ENCODE measurements at places on chromosomes 2 and 18.

DNA sequence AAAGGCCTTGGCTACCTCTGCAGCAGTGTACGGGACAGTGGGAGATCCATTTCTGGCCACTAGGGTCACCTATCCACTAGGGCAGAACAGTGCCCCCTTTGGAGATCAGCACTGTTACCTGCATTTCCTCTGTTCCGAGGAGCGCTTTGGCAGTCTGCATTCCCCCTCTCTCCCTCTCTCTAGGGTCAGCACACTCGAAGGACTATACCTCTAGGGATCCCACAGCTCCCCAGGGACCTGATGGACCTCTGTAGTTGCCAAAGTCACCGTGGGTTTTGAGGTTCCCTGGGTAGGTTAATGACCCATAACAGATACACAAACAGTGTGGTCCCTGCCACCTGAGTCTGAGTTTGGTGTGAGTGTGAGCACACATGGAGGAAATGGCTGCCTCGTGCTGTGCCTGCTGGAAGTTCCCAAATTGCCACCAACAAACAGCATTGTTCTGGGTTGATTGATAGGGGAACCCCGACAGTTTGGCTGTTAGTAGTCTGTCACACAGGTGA is 99.8 kb upstream of the VWC2L start:
- DNase-seq = peak; percentile 9

DNA sequence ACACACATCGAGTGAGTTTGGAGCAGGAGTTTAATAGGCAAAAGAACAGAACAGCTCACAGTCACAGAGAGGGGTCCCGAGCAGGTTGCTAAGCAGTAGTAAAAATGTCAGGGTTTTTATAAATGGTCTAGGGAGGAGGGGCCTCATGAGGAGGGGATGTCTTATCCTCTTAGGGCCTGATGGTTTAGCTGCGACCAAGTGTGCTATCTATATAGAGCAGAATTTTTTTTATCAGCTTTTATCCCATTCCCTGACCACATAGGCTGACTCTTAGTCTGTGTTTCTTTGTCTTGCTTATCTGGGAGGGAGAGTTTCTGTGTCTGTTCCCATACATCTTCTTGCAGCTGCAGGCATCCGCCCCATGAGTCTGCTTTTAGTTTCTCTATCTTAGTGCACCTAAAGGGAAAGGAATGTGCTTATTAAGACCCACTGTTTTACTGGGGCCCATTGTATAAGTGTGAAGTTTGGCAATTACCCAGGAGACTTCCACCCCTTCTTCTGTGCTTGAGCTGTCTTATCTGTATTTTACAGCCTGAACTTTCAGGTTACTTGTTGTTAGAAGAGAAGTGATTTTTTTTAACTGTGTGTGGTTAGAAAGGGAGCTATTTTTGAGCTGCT is 30.4 kb upstream of the GMCL1 start:
- peak; percentile 81 for DNase-seq

DNA sequence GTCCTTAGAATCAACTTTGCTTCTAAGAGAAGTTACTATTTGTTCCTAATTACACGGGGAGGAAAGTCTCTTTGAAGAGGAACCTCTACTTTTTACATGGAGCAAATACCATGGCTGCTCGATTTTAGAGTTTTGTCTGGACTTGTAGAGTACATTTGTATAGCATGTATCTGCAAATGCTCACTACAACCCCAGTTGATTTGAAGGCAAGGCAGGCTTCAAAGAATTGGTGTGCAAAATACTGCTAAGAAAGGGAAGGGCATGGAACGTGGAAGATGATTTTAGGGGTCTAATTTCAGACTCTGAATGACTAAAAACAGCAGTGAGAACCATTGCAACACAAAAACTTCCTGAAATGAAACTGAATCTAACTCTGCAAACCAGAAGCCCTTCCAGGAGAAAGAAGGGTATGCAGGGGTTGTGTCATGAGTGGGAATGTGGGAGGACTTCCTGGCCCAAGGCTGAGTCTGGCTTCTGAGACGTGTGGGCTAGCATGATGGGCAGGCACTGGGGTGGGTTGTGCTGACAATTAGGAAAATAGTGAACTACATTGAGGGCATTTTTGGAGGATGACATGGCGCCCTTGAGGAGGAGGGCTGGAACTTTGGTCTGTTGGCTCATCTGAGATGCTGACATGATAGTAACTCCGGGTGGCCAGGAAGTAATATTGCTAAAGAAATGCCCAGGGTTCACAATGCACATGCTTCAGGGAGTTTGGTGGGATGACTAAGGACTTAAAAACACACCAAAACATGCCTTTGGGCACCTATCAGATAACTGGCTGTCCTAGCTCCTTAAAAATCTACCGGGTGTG is 18.9 kb upstream of the IL1R2 start:
- DNase-seq = no peak

DNA sequence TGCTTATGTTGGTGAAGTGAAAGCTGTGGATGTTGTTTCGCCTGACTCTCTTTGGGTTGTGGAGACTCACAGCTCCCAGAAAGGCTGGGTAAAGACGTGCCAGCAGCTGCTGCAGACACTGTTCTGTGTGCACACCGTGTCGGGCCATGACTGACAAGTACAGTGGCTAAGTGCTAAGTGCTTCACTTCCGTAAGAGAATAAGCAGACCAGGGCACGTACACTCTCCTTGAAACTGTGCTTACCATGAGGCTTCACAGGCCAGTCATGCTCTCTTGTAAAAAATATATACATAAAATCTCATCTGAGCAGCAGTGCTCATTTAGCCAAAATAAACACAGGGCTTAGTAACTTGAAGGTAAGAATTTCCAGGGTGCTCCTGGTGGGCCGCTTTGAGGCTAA is 86.0 kb downstream of the NRP2 start:
- no peak for DNase-seq

DNA sequence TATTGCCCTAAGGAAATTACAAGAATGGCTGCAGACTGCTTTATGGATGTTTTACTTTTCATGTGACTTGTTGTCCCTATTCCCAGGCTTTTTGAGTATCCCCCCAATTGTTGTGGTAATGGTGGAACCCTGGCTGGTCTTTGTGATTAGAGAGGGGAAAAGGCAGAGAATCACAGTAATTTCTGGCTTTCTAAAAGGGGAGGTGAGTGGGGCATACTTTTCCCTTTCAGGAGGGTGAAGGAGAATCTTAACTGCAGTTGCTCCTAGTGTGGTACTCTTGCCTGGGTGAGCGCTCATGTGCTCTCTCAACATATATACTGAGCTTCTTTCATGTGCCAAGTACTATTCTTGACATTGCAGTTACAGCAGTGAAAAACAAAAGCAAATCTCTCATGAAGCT is 69.3 kb downstream of the ASXL3 start:
- no peak for DNase-seq

DNA sequence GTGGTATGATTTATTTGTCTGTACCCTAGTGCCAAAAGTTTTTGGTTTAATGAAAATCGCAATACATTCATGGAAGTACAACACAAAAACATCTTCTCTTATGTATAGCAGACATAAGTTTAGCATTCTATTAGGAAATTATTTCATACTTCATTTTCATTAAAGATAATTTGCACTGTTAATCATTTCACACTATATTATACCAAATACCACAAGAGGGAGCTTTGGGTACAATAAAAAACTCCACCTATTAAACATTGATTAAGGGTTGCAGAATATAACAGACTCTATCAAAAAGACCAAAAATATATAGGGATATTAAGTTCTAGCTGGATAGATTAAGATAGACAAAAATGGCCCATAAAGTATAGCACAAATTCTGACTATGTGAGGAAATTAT is 79.0 kb downstream of the SLC66A3 start:
- DNase-seq = peak; percentile 44

- DNase-seq = no peak
Measured at GRCh38 chr2:144670738-144671137, 150.8 kb upstream of the ZEB2 start.

Data from HT-29 (cell line).